ENCODE measurements at places on chromosomes 7 and 10.

- DNase-seq = no peak
Observed at GRCh38 chr10:84412482-84412881, 84.1 kb downstream of the CCSER2 start.

DNA sequence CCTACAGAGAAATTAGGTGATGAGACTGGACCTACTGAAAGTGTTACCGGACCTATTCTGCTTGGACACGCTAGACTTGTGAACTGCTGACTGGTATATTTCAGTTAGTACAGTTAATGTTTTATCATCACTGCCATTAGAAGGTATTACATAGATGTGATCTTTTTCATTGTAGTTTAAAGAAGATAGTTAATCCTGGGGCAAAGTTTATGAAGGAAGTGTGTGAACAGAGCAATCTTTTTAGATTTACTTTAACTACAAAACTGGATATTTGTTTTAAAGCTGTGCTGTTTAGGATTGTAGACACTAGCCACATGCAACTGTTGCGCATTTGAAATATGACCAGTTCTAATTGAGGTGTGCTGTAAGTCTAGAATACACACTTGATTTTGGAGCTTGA lies 446.7 kb downstream of the AUTS2 start:
- no peak for DNase-seq

- no peak for DNase-seq
Observed at GRCh38 chr10:117698809-117699208, 156.3 kb downstream of the EMX2 start.

GRCh38 chr10:69864321-69864720 lies 62.6 kb downstream of the COL13A1 start:
- DNase-seq = no peak

All from ovary (tissue), 10 donors.